ENCODE measurements at places on chromosomes 6 and 20.

DNA sequence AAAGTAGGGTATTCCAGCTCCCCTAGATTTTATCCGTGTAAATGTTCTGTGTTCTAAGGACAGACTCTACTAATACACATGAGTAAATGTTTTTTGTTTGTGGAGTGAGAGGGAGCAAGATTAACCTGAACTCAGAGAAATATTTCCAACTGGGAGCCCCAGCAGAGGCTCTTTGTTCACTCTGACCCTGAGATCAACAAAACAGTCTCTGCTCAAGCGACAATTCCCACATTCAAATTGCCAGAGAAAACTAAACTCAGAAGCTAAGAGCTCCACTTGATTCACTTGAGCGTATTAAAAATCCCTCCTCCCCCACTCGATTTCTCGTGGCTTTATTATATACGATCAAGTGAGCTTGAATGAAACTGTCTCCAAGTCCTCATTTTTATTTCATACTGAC lies 413.9 kb upstream of the JARID2 start:
- no peak for DNase-seq

GRCh38 chr20:20014659-20015058 lies 2.5 kb upstream of the NAA20 start:
- DNase-seq: no peak

DNA sequence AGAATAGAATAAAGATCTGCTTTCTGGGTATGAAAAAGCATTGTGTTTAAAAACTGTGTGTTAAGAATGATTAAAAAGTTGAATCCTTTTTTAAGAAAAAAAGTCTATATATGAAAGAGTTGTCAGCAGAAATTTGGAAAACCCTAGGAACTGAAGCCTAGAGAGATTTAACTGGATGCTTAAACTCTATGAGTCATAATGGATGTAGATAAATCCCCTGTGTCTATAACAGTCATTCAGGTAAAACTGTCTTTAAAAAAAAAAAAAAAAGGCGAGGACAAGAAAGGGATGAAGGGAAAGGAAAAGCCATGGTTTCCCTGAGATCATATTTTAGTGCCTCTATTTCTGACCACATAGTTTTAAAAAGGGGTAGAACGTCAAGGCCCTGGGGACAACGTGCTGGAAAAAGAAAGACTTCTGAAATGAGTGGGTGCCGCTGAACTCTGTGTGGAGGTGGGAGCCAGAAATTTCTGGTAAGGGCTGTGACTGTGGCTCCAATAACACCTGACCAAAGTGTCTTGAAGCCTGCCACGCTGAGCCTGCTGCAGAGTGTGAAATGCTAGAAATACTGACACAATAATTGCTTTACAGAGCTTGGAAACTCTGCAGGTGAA lies 302.6 kb upstream of the ARID1B start:
- DNase-seq: peak; percentile 18

DNA sequence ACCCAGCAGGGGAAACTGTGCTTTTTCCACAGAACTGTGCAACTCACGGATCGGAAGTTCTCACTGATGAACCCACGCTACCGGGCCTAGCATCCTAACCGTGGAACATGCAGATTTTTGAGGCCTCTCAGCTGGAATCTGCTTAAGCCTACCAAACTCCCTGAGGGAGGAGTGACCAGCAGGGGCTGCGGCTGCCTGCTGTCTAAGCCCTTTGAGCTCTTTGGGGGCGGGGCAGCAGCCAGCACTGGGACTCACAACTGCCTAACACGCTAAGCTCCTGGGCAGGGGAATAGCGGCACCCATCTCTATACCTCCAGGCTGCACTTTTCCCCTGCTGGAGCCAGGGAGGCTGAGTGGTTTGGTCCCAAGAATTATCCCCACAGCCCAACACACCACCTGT lies 20.4 kb upstream of the METTL24 start:
- no peak for DNase-seq

DNA sequence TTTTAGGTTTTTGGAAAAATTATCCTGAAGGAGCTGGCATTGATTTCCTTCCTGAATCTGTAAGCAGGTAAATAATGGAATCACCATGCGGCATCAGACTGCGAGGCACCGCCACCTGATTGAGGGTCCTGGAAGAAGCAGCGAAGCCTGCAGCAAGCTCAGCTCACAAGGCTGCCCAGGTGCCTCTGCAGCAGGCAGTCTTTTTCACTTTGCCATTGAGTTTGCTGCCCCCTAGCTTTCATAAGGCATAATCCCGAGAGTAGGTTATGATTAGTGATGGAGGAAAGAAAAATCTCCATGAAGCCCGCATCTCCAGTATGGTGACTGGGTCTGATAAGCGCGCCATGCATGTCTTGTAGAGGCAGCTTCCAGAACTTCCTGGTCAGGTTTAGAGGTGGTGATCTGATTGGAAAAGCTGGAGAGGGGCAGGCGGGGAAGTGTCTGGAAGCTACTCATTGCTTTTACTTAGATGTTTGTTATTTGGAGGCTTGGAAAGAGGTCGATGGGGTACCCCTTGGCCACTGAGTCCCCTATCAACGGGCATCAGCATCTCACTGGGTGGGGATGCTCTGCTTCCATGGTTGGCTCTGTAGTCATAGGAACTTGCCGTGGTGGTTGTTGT lies 26.7 kb downstream of the IYD start:
- DNase-seq: peak; percentile 48

GRCh38 chr6:109824105-109824504 lies 133.0 kb downstream of the FIG4 start:
- no peak for DNase-seq
